ENCODE measurements at places on chromosomes 1 and 21.

- DNase-seq = no peak
These were observed 48.5 kb upstream of the RAB3GAP2 start for GRCh38 chr1:220320709-220321108.

DNA sequence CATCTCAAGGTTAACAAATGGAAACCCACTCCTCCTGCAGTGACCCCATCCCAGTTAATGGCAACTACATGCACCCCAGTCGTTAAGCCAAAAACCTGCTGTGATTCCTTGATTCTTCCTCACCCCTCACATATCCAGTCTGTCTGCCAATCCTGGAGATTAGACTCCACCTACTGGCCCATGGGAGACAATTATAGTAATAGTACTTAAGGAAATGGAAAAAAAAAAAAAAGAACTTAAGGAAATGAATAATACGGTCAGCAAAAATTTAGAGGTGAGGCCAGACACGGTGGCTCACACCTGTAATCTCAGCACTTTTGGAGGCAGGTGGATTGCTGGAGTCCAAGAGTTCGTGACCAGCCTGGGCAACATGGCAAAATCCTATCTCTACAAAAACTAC lies 7.0 kb downstream of the NOL9 start:
- DNase-seq = no peak

GRCh38 chr1:204147406-204148383 lies 4.1 kb downstream of the ETNK2 start:
- no peak for DNase-seq

GRCh38 chr1:101288491-101288944 lies 51.7 kb downstream of the S1PR1 start:
- DNase-seq = peak; percentile 29

DNA sequence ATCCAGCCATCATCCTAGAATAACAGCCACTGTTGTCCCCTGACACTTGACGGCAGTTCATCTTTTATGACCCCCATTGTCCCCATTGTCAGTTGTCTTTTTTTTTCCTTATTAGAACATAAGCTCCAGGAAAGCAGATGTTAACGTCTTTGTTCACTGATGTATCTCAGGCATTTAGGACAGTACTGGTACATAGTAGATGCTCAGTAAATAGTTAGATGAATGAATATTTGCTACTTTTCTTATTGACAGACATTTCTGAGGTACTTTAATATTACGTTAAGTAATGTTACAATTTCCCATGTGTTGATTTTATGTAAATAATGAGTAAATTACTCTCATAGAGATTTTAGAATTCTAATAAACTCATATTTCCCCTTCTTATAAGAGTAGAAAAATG lies 69.5 kb downstream of the ADARB1 start:
- DNase-seq = no peak

Measured in activated T-helper 1 cell treated with anti-CD3 and anti-CD28 coated beads, Interleukin-2, amount 50 U/mL, for 16 hours (primary cell).